ENCODE measurements at places on chromosomes 2 and 18.

DNA sequence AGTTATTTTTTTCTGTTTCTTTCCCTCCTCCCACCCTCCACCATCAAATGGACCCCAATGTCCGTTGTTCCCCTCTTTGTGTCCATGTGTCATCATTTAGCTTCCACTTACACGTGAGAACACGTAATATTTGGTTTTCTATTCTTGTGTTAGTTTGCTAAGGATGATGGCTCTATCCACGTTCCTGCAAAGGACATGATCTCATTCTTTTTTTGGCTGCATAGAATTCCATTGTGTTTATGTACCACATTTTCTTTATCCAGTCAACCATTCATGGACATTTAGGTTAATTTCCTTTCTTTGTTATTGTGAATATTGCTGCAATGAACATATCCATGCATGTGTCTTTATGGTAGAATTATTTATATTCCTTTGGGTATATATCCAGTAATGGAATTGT lies 91.3 kb upstream of the TNP1 start:
- no peak for DNase-seq

DNA sequence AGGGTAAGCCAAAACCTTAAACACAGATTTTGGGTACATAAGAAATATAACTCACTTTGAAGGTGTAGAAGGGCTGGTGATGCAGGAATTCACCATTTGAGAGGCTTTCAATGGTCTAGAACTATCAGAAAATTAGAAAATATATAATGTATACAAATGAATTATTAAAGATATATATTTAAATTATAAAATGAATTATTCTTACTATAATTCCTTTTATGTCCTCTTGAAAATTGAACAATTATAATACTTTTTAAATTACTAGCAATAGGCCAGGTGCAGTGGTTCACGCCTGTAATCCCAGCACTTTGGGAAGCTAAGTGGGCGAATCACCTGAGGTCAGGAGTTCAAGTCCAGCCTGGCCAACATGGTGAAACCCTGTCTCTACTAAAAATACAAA lies 60.7 kb downstream of the VIL1 start:
- no peak for DNase-seq

DNA sequence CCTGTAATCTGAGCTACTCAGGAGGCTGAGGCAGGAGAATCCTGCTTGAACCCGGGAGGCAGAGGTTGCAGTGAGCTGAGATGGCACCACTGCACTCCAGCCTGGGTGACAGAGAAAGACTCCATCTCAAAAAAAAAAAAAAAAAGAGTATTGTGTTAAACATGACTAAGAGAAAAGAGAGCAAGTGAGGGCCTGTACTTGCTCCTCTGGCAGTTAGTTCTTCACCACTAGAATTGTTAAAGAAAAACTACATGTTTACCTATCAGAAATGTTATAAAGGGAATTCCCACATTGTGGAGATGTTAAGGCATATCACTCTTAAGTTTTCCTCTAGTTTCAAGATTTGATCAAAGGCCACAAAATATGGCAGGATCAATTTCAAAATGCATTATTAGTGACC lies 75.4 kb upstream of the LRATD1 start:
- no peak for DNase-seq

GRCh38 chr18:44893045-44893706 lies 212.5 kb downstream of the SETBP1 start:
- no peak for DNase-seq

DNA sequence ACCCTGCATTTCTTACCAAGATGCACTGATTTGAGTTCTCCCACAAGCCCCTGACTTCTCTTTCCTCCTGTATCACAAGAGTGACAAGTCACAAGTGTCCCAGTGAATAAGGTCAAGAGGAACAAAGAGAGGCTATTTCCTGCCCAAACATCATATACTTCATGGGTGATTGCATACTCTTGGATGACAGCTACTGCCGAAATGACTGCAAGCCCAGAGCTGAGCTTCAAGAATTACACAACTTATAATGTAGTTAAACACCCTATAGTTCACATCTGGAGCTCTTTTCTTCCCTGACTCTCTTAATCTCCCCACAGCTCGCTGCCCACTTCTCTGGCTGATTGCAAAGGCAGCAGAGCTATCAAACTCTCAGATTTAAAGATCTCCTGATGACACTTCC lies 289.7 kb upstream of the PARD3B start:
- no peak for DNase-seq

- no peak for DNase-seq
These were observed 200.5 kb upstream of the HDAC4 start for GRCh38 chr2:239601201-239601851.

DNA sequence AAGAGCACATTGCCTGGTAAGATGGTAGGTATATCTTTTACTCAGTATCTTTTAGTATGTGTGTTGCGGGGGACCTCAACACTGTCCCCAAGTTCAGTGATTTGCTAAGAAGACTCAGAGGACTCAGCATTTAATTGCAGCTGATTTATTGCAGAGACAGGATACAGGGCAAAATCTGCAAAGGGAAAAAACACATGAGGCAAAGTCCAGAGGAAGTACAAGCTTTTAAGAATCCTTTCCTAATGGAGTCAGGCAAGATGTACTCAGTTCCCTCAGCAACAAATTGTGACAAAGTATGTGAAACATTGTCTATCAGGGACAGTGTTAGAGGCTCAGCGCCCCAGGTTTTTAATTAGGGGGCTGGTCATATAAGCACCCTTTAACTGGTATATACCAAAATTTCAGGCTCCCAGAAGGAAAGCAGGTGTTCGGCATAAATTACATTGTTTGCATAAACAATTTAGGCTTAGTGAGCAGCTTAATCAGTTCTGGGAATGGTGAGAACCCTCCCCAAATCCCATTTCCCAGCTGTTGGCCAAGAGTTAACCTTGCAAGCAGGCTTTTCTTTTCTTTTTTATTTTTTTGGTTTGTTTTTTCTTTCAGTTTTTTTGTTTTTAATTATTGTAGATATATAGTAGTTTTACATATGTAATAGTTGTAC lies 41.7 kb downstream of the RAB3GAP1 start:
- no peak for DNase-seq

- no peak for DNase-seq
These were observed 445.7 kb upstream of the SLC14A2 start for GRCh38 chr18:45169610-45170009.

GRCh38 chr2:178860551-178860950 lies 53.3 kb upstream of the TTN start:
- DNase-seq, result no peak

- no peak for DNase-seq
These were observed 1116.4 kb downstream of the SOCS6 start for GRCh38 chr18:71405169-71405809.

GRCh38 chr2:204958371-204958770 lies 413.1 kb downstream of the PARD3B start:
- no peak for DNase-seq

GRCh38 chr2:69102041-69102593 lies 89.1 kb downstream of the ANTXR1 start:
- DNase-seq, result no peak

GRCh38 chr2:229686122-229686919 lies 28.0 kb downstream of the DNER start:
- no peak for DNase-seq

DNA sequence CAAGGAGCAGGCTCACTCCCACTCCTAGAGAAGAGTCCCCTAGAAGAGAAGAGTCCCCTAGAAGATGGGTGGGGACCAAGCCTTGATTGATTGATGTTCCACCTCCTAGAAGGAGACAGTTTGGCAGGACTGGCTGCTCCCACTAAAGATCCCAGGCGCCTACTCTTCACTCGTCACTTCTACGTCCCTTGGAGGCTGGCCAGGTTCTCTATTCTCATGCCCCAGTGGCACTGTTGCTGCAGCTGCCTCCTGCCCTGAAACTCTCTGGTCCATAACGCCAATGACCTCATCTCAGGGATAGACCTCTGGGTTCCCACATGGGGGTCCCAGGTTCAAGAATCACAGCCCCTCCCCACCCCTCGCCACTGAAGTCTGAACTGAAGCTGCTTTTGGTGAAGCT lies 2.5 kb upstream of the SP140L start:
- no peak for DNase-seq

DNA sequence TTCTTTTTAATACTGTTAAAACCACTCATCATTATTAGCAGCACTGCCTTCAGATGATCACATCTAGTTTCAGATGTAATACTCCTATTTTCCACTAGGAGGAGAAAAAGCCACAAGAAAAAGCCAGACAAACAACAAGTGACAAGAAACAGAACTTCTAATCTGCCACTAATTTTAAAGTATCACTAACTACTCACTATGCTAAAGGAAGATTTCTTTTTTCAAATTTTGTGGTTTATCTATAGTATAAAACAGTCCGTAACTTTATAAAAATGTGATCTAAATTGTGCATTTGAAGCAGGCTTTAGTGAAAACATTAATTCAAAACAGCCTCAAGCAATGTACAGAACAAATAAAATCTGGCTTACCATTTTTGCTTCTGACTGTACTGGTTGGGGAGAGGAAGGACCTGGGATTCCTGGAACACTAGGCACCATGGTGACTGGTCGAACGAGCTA lies 56.8 kb downstream of the ATF2 start:
- no peak for DNase-seq

GRCh38 chr2:234550056-234550455 lies 53.2 kb upstream of the ARL4C start:
- DNase-seq, result no peak

DNA sequence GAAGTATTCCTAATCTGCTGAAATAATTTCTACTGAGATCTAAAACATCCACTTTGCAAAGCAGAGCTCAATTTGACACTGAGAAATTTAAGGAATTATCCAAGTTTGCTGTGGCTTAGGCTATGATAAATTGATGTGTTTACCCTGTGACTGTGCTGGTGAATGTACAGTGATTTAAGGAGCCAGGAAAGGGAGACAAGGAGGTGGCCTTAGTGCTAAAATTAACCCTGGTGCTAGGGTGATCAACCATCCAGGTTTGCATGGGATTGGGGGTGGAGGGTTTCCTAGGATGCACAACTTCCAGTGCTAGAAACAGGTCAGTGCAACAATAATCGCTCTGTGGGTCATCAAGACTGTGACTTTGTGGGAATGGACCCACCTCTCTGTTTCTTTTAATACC lies 307.5 kb upstream of the SPRED2 start:
- DNase-seq, result no peak

DNA sequence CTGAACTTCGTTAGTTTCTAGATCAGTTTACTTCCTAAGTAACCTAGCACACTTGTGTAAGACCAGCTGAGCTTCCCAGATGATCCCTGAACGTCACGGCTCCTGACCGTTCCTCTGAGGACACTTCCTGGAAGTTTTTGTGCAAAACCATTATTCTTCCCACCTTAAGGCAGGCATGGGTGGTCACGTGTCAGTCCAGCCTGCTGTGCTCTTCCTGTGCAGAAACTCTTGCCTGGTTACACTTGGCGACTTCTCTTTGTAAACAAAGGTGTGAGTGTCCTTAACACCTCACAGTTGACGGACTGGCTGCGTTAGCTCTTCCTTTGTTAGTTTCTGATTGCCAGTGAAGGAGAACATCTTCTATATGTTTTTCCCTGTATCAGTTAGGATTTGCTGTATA lies 118.3 kb downstream of the SH3RF3 start:
- no peak for DNase-seq

DNA sequence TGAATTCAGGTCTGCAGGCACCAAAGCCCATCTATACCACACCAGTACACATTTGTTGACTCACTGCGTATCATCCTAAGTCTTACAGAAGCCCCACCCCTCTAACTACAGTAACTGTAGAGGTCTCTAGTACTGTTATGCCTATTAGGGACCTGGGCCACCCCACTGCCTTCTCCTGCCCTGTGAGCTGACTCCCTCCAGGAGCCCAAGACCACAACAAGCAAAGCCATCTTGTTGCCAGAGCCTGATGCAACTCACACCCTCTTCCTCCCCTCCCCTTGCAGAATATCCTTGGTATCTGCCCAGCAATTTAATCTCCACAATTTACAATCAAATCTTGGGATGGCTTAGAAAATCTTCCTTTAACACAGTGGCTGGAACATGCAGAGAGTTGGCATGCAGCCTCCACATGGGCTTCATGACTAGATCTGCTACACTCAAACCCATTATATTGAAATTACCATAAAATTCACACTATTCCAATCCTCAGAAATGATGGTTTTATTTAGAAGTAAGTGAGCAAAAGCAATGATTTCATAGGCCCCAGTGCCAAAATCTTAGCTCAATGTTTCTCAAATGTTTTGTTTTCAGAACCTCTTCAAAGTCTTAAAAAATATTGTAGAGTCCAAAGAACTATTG lies 17.7 kb upstream of the CYP1B1 start:
- no peak for DNase-seq

- DNase-seq, result no peak
These were observed 1104.2 kb downstream of the BCL11A start for GRCh38 chr2:59449274-59449673.

- DNase-seq, result no peak
These were observed 1127.1 kb downstream of the DPP10 start for GRCh38 chr2:115569547-115569946.

DNA sequence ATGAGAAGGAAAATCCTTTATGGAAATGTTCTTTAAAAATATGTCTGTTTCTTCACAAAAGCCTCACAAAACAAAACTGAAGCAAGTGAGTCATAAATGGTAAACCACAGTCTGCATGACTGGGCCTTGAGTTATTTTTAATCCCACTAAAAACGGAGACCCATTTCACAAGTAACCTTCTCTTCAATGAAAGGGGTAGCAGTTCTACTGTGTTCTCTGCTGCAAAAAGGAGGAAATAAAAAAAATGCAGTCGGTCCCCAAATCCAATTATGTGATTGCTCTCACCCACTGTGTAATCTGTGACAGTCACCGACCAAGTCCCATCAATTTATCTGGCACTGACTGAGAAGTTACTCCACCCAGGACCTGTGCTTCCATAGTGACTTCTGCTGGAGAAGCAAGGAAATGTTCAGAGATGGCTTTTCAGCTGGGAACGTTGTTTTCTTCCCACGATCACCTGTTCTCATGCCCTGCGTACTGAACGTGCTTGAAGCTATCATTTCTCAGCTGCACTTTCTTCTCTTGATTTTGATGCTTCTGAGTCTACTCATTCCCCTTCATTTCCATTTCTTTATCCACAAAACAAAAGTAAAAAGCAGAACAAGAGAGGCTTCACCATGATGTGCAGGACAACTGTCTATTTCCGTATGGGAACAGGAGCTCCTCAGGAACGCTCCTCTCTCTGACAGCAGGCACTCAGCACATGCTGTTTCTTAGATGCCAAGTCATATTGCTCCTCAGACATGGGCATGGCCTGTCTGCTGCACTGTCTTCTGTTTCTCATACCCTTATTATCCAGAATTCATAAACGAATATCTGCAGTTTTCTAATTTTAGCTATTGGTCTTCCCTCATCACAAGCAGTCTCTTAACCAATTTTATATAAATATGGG lies 80.0 kb upstream of the TMEM200C start:
- no peak for DNase-seq

DNA sequence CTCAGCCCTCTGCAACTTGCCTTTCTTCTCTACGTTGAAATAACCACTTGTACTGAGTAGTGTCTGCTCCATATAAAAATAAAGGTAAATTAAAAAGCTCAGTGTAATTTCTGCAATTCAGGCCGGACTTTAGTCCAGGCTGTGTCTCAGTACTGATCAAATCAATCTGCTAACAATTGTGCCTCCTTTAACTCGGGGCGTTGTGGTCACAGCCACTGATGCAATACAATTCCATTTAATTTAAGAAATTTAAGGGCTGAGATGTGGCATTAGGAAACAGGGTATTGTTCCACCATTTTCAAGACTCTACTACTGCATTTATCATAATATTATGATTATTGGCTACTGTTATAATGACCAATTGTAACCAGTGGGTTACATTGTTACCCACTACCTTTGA lies 60.0 kb upstream of the NPAS2 start:
- no peak for DNase-seq
